Eye (tissue), 1 donor: ENCODE measurements at places on chromosomes 5 and 9.

DNA sequence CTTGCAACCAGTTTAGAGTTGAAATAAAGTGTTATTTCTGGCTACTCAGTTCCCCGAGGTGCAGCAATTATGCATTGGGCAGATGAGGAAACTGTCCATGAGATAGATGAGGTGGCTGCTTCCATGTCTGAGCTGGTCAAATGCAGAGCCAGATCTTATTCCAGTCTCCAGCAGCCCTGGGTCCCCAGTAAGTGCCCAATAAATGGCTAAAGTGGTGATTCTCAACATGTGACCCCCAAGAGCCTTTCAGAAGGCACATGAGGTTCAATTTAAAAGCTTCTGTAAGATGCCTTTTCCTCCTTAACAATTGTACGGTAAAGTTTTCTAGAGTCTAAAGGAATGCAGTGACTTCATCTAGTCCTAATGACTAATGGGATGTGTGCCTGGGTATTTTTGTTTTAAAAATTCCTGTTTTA is 17.5 kb downstream of the ATOX1 start:
- no peak for DNase-seq

DNA sequence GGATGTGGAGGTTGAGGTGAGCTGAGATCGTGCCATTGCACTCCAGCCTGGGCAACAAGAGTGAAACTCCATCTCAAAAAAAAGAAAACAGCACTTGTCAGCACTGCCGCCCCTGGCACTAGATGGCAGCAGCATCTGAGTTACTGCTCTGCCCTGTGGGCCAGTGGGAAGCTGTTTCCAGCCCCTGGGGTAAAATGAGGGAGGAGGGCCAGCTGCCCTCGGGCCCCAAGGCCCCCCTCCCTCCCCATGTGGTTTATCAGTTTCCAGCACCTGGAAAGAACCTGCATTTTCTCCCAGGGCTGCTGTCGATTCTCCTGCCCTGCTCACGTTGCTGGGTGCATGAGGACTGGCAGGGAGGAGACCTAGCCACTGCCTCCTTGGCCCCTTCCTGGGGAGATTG is 13.2 kb upstream of the CEL start:
- DNase-seq, result no peak

DNA sequence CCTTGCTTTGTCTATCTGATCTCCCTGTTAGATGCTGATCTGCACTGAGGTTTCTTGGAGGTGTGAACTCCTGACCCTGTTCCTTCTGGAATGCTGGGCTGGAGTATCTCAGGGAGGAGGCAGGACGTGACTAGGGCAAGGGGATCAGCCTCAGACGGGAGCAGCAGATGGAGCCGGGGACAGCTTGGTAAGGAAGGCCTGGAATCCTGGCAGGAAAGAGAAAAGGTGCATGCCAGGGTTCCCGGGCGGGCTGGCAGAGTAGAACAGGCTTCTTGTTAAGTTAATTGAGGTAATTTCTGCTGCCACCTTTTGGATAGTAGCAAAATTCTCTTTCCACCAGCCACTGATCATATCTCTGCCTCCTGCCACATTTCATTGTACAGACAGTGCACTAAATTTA is 180.9 kb downstream of the ZNF462 start:
- DNase-seq, result peak; percentile 18

DNA sequence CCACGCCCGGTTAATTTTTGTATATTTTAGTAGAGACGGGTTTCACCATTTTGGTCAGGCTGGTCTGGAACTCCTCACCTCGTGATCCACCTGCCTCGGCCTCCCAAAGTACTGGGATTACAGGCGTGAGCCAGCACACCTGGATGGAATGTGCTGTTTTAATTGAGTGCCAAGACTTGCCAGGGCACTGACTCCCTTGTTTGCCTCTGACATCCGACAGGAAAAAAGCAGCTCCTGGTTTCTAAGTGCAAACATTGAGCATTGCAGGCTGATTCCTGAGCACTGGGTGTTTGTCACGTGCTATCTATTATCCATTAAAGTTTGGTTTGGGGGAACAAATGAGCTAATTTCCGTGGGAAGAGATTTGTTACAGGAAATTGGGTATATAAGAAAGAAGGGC is 70.6 kb upstream of the CKMT2 start:
- no peak for DNase-seq

GRCh38 chr5:107997338-107997980 is 326.7 kb upstream of the EFNA5 start:
- no peak for DNase-seq

GRCh38 chr9:121218357-121219027 is 16.8 kb upstream of the RAB14 start:
- no peak for DNase-seq

- no peak for DNase-seq
These were observed 236.0 kb upstream of the IRX1 start for GRCh38 chr5:3359642-3360041.

DNA sequence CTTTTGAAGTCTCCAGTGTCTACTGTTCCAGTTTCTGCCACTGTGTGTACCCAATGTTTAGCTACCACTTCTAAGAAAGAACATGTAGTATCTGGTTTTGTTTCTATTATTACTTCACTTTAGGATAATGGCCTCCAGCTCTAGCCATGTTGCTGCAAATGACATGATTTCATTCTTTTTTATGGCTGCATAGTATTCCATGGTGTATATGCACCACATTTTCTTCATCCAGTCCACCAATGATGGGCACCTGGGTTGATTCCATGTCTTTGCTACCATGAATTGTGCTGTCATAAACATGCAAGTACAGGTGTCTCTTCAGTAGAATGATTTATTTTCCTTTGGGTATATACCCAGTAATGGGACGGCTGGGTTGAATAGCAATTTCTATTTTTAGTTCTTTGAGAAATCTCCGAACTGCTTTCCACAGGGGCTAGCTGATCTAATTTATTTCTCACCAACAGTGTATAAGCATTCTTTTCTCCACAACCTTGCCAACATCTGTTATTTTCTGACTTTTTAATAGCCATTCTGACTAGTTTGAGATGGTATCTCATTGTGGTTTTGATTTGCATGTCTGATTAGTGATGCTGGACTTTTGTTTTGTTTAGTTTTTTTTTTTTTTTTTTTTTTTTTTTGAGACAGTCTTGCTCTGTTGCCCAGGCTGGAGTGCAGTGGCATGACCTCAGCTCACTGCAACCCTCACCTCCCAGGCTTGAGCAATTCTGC is 68.9 kb downstream of the WDR41 start:
- no peak for DNase-seq

GRCh38 chr5:174581479-174581878 is 142.9 kb upstream of the MSX2 start:
- peak; percentile 63 for DNase-seq

DNA sequence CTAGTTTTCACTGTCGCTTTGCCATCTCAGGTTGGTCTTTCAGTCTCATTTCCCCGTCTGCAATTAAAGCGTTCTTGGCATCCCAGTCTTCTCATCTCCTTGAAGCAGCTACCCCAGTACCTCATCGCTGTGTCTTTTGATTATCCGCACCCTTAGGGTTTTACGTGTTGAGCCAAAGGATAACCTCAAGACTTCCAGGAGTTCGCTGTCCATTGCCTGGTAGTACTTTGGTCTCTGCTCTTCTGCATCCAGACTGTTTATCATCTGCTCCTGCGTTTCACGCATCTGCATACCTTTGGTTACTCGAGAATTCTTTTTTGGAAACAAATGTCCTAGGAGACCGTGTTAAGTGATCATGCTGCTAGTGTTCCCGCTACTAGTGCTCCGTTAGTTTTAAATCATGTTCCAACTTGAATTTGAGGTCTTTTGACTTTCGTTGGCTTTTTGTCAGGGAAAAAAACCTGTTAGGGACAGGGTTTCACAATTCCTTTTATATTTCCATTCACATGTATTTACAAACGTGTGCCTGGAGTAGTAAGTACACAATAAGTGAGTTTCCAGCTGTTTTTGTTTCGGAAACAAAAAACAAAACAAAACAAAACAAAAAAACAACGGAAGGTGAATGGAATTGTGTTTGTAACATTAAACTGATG is 888 bp downstream of the RABGAP1 start:
- no peak for DNase-seq

DNA sequence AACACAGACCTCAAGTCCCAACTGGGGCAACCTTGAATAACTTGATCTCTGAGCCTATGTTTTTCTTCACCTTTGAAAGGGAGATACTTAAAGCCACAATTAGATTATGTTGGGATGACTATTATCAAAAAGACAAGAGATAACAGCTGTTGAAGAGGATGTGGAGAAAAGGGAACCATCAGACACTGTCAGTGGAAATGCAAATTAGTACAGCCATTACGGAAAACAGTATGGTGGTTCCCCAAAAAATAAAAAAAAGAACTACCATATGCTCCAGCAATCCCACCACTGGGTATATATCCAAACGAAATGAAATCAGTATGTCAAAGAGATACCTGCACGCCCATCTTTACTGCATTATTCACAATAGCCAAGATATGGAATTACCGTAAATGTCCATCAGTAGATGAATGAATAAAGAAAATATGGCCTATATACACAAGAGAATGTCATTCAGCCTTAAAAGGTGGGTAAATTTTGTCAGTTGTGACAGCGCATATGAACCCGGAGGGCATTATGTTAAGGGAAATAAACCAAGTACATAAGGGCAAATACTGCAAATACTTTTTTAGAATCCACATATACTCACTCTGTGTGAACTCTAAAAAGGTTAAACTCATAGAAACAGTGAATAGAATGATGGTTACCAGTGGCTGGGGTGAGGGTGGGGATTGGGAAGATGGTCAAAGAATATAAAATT is 12.7 kb downstream of the FAT2 start:
- DNase-seq, result no peak

DNA sequence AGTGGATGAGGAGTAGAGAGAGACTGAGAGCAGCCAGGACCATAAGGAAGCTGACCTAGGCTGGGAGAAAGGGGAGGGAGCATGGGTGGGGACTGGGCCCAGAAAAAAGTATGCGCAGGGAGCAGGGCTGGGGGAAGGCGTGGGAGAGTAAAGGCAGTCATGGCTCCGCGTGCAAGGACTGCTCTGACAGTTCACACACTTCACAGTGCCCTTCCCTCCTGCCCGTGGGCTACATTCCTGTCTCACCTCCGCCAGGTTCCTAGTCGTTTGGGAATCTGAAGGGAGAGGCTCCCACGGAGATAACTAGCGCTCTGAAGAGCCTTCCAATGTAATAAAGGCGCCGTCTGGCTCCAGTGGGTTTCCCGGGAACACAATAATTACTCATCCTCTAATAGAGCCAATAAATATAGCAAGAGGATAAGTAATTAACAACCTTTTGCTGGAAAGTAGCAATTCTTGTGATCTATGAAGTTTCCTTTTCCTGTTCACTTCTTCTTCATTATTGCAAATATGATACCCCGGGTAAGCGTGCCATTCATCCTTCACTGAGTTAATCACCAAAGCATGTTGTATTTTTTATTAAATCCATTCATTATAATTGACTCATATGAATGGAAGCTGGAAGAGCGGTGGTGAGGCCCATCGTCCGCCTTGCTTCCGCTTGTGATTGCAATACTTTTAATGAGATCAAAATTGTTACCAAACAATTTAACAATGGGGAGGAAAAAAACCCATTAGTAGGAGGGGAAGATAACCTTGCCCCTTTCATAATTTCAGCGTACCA is 39.3 kb downstream of the TTLL11 start:
- DNase-seq, result no peak

DNA sequence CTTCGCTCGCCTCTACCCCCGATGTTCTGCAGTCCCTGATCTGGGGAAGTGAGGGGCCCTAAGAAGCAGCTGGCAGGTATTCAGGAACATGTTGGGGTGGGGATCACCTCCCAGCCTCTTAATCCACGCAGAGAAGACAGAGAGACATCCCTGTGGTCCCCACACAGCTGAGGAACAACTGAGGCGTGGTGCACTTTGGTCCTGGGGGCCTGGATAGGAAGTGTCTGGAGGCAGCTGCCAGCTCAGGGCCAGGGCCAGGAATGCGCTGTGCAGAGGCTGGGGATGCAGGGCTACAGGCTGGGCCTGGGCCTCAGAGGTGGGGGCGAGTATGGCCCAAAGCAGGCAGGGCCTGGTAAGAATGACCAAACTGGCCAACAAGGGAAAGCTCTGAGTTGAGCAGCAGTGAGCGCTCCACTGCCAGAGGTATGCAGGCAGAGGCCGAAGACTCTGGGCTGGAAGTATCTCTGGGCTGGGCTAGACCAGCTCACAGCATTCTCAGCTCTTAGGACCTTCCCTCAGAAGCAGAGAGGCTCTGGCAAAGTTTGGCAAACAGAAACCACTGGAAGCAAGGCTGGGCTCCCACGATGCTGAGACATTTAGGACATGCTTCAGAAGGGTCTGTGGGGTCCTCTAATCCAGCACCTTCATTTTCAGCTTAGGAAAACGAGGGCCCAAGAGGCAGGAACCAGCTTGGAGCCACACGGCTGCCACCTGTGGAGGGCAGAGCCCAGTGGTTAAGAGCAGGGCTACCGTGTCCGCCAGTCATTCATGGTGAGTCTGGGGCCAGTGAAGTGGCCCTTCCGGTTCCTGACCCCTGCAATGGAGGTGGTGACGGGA is 174.4 kb downstream of the GAPVD1 start:
- DNase-seq, result no peak

DNA sequence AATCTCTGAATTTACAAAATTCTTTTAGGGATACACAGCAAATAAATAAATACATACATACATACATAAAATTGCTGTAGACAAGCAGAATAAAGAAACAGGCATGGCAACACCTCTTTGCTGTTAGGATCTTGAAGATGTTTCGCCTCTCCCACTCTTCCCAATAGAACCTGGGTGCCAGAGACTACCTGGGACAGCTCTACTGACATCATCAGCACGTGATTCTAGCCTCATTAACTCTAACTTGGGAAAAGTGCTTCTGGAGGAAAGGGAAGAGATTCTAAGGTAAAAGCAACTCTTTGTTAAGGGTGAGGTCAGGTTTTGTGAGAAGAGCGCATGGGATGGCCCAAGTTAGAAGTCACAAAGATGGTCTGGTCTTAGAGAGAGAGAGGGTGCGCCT is 339.1 kb downstream of the RFX3 start:
- no peak for DNase-seq

GRCh38 chr5:36870399-36871040 is 6.0 kb upstream of the NIPBL start:
- DNase-seq, result peak; percentile 83

DNA sequence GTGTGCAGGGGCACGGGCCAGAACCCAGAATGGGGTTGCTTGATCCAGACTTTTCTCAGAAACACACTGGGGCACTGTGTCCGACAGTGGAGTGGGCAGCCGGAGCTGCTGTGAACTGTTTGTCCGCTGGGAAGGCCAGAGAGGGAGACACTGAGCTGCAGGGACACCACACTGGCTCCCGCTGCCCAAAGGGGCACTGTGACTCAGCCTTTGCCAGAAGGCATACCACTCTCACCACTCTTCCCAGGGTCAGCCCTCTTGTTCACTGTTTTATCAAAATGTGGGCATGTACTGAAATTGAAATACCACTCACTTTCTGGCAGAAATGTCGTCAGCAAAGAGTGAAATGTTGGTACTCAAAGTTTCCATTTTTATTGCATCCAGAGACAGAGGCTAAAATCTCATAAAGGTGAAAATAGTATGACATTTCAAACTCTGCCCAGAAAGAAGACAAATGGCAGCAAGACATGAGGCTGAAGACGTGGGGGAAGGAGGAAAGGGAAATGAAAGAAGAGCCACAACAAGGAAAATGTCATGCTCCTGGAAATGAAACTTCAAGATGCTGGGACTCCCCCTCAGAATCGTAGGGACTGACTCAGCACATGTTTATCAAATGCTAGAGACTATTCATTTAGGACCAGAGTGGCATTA is 4.5 kb upstream of the IL7R start:
- DNase-seq, result no peak

GRCh38 chr9:16575986-16576245 is 294.6 kb downstream of the BNC2 start:
- DNase-seq, result peak; percentile 12
